ENCODE measurements at places on chromosomes 16 and 17.

DNA sequence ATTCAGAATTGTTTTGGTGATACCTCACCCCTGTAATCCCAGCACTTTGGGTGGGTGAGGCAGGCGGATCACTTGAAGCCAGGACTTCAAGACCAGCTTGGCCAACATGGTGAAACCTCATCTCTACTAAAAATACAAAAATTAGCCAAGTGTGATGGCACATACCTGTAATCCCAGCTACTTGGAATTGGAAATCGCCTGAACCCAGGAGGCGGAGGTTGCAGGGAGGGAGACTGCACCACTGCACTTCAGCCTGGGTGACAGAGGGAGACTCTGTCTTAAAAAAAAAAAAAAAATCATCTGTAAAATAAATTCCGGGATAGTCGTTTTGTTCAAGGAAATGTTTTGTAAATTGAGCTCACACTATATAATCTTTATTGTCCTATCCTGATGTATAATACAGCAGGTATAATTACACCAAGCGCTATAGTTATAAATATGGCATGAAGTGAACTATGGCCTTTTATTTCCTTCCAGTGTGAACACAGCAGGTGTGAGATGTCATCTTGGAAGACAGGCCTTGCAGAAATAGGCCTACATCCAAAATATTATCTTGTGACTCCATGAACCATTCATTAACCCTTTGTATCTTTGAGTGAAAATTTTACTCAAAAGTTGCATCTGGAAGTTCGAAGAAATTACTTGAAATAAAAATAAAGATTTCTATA lies 25.4 kb downstream of the PLA2G10 start:
- no peak for DNase-seq

GRCh38 chr17:72602517-72603419 lies 481.9 kb downstream of the SOX9 start:
- DNase-seq = peak; percentile 25

DNA sequence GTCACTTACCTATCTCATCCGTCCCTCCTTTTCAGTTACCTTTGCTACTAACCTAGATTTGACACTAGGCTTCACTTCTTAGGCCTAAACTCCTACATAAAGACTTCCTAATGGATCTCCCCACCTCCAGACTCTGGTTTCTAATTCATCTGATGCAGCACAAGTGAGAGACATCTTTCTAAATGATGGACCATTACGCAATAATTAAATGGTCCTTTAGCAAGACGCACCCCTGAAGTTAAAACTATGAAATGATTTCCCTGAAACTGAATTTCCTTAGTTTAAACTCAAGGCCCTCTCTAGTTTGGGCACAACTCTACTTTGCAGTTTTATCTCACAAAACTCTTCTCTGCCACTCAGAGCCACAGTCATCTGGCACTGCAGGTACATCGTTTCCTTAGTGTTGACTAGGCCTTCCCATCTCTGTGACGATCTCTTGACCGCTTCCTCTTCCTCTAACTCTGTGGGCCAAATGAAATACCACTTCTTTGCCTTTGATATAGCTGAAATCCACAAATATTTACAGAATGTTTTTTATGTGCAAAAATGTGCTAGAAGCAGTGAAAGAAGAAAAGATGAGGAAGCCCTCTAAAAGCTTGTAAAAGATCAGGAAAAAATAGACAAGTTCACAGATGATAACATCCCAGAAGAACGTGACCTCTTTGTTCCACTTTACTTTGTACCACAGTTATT lies 3.3 kb downstream of the SYNRG start:
- no peak for DNase-seq

GRCh38 chr17:49866882-49867413 lies 19.1 kb upstream of the TAC4 start:
- DNase-seq = no peak

DNA sequence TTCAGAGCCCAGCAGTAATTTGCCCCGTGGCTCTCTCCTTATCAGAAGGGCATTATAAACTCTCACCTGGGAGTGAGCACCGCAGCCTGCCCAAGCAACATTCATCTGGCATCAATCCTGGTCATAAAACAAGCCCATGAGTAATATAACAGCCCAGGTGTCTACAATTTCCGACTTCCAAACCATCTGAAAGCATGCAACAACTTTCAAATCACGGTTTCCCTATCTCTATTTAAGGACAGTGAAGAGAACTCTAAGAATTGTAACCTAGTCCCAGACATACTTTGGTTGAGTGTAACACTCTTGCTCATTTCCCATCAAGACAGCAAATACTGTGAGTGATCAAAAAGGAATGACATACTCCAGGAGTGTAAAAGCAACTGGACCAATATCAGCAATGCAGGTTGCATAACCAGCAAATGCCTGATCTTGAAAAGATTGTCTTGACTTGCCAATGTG lies 487.4 kb upstream of the SOX9 start:
- no peak for DNase-seq

DNA sequence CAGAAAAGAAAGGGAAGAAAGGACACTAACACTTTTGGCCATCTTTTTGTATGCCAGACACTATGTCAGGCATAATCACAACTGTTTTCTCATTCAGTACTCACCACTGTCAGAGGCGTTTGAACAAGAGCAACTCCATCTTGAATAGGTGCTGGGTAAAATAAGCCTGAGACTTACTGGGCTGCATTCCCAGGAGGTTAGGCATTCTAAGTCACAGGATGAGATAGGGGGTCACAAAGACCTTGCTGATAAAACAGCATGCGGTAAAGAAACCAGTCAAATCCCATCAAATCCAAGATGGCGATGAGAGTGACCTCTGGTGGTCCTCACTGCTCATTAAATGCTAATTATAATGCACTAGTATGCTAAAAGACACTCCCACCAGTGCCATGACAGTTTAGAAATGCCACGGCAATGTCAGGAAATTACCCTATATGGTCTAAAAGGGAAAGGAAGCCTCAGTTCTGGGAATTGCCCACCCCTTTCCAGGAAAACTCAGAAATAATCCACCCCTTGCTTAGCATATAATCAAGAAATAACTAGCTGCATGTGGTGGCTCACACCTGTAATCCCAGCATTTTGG lies 14.9 kb upstream of the LYRM9 start:
- DNase-seq = no peak

GRCh38 chr16:49615576-49615975 lies 240.3 kb downstream of the ZNF423 start:
- no peak for DNase-seq
